HuH-7.5 (cell line): ENCODE measurements at places on chromosomes 7 and 10.

DNA sequence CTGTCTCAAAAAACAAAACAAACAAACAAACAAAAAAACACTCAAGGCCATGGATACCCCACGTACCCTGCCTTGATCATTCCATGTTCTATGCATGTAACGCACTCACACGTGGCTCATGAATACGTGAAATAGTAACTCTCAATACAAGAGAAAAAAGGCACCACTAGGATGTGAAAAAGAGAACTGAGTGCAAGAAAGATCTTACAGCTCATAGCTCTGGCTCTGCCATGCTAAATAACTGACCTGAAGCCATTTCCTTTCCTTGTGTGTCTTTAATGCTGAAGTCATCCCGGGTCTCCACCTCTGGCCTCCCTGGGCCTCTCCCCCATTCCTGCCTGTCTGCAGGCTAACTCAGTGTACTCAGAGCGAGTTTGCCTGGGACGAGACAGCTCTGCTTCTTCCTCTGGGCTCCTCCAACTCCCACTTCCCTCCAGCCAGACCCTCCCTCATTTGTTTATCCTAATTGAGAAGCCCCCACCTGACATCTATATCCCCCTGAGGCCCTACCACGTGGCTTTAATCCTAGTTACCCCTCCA, 117.3 kb downstream of the PRPF18 start:
- no peak for DNase-seq

DNA sequence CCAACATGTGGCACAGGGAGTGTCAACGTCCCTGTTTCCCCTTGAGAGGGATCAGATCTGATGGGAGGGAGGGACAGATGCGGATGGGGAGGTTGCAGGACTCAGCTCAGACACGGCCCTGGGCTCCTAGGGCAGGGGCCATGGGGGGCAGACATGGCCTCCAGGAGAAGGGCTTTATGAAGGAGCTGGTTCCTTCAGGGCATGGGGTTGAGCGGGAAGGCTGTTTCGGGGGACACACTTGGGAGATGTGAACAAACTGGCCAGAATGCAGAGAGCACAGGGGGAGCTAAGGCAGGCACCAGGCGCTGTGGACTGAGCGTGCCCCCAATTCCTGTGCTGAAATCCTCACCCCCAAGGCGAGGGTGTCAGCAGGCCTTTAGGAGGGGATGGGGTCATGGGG, 581.9 kb upstream of the FOXK1 start:
- DNase-seq, result no peak

GRCh38 chr10:64547168-64547567, 1026.0 kb downstream of the REEP3 start:
- no peak for DNase-seq

- DNase-seq, result no peak
Measured at GRCh38 chr10:58894929-58895328, 281.5 kb upstream of the PHYHIPL start.

DNA sequence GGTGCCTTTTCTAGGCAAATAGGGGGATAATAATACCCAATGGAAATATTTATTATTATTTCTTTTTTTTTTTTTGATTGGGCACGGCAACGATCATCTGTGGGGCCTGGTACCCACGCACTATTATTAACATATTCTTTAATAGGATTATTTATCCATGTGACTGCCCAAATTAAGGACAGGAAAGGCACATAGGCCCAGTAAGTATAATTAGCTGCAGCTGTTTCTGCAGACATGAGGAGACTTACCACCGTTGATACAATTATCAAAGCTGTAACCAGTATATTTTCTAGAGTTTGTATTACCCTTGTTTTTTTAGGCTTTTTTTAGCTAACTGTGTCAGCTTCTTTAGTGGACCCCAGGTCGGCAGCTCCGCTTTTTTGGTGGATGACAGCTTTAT, 25.2 kb upstream of the GUSB start:
- DNase-seq, result no peak

GRCh38 chr7:41167836-41168235, 535.1 kb downstream of the INHBA start:
- no peak for DNase-seq

GRCh38 chr7:34486371-34486770, 171.6 kb upstream of the NPSR1 start:
- DNase-seq, result no peak

DNA sequence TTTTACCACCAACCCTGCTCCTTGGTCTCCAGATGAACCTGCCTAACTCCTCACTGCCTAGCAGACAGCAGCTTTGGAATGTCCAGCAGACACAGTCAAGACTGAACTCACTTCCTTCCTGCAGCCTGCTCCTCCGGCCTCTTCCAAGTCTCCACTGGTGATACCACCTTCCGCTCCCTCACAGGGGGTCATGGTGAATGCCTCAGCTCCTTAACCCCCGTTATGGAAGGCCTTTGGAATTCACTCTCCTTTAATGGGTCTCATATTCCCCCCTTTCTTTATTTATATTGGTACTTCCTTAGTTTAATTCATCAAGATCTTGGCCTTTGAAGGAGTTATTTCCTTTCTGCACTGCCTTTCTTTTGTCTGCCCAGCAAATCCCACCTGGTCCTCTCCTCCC, 44.9 kb upstream of the ZNF32 start:
- no peak for DNase-seq

DNA sequence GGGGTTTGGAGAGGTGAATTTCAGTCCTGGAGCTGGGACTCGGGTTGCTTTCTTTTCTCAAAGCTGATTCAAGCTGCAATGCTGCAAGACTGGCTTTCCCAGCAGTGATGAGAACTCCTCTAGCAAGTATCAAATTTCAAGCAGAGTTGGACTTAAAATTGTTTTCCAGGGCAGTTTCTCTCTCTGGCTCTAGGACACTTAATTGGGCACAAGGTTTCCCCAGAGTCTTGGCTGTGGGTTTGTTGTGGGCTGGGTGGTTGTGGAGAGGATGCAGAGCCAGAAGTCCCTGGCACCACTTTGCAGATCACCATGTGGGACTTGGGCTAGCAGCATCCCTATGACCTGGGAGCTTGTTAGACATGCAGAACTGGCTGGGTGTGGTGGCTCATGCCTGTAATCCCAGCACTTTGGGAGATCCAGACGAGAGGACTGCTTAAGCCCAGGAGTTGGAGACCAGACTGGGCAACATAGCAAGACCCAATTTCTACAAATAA, 16.8 kb downstream of the AKR1B15 start:
- no peak for DNase-seq

DNA sequence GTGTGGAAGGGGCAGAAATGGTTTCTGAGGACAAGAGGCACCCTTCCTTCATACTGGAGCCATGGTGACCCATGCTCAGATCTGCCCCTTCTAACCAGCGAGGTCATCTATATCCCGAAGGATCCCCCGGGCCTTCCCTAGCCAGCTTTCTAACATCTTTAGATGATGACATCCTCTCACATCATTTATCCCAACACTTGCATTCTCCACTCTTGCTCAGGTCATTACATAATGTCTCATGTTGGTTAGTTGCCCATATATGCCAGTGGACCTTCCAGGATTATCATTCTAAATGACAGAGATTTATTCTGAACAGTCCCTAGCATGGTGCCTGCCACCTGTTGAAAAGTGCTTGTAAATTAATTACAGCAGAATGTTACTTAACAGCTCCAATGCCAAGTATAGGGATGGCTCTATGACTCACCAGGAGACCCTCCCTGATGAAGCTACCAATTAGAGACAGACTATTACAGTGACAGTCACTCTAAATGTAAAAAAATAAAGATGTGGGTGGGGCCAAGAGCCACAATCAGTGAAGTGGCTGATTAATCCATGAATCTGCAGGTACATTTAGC, 22.6 kb upstream of the ABLIM1 start:
- DNase-seq, result no peak

- DNase-seq, result no peak
Measured at GRCh38 chr10:95600158-95600557, 39.0 kb upstream of the SORBS1 start.

GRCh38 chr7:50703654-50704053, 79.0 kb downstream of the GRB10 start:
- no peak for DNase-seq

- DNase-seq, result no peak
Measured at GRCh38 chr7:121499624-121500023, 103.5 kb upstream of the FAM3C start.

DNA sequence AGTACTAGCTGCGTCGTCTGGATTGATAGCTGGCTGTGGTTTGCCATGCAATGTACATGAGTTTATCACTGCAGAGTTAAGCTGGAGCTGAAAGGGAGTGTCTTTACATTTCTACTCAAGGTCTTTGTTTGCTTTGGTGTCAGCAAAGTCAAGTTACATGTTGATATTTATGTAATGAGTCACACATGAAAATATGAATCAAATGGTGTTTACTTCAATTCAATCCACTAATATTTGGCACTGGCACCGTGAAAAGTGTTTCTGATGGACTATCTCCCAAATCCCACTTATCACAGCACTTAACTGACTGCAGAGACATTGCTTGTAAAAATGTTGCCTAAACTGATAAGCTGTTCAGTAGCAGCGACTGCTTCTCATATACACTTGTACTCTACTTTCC, 395.9 kb downstream of the TFEC start:
- DNase-seq, result no peak

GRCh38 chr7:76142861-76143260, 58.8 kb upstream of the SRRM3 start:
- no peak for DNase-seq

- DNase-seq, result no peak
Measured at GRCh38 chr10:95963202-95963990, 55.6 kb downstream of the CC2D2B start.

DNA sequence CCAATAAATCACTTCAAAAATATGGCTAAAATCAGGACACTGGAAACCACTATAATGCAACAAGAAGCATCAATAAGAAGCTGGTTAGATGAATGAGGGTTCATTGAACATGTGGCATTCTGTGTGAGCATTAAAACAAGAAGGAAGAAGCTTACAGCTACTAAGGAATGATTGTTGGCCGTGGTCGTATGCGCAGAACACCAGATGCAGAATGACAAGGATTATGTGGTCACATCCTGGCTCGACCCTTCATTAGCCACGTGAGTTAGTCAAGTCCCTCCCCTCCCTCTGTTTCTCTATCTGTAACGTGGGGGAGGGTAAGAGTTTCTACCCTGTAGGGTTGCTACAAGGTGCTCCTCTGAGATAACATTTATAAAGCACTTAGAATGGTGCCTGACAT, 174.3 kb downstream of the ADAM12 start:
- no peak for DNase-seq

- DNase-seq, result no peak
Measured at GRCh38 chr10:44352316-44353127, 32.4 kb downstream of the CXCL12 start.

GRCh38 chr7:108307595-108307994, 148.6 kb downstream of the NRCAM start:
- no peak for DNase-seq

DNA sequence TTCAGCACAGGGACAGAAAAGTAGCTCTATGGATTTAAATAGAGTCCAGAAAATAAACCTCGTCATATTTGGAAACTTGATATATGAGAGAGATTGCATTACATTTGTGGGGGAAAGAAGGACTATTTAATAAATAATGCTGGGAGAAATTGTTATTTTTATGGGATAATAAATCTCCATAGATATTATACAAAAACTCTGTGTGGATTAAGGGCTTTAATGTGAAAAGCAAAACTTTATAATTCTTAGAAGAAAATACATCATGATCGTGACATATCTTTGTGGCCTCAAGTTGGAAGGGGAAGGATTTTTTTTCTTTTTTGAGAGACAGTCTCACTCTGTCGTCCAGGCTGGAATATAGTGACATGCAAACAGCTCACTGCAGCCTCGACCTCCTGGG, 95.0 kb upstream of the LEP start:
- DNase-seq, result no peak

- no peak for DNase-seq
Measured at GRCh38 chr10:3226960-3227744, 54.6 kb upstream of the PITRM1 start.

DNA sequence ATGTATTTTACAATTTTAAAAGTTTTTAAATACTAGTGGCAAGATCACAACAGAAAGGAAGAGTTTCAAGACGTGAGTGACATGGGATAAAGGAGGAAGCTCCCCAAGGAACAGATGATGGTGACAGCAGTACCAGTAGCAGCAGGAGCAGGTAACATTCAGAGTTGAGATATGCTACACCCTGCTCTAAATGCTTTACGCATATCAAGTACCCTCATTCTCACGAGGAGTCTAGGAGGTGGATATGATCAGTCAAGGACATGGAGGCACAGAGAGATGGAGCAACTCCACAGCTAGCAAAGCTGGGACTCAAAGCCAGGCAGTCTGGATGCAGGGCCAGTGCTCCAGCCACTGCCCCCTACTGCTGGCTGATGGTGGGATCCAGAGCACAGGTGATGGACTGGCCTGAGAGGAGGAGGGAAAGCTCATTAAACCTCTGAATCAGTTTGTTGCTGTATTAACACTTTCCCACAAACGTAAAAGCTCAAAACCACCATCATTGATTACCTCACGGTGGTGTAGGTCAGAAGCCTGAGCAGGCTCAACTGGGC, 17.5 kb downstream of the RP9 start:
- DNase-seq, result no peak

DNA sequence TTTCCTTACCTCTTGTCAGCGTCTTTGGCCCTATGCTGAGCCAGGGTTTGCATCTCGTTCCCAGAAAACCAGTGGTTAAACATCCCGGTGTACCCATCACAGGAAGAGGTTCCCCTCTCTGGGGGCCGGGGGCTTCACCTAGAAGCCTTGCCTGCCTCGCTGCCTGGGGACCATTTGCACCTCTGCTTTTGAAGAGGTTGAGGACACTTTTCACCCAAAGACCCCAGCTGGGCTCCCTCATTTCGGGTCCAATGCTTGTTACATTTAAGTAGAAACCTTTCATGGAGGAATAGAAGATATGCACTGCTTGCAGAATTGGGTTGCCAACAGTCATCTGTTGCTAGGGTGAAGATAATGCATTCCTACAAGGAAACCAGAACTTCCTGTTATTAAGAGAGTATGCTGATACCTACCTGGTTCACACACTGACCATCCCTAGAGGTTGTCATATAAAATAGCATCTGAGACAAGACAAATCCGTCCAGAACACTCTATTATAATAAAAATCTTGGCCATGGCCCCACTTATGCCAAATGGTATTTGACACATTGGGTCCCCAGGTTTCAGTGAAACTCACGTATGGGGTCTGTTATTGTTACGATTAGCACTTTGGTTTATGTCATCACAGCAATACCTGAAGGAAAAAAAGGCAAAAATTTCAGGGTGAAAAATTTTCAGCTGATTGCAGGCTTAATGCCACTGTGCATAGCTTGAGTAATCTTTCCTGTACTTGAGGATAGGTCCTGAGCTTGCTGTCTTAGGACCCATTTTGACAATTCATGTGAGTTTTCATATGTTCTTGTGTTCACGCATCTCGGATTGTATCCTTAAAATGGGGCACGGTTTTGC, 917 bp downstream of the ZNF365 start:
- no peak for DNase-seq

DNA sequence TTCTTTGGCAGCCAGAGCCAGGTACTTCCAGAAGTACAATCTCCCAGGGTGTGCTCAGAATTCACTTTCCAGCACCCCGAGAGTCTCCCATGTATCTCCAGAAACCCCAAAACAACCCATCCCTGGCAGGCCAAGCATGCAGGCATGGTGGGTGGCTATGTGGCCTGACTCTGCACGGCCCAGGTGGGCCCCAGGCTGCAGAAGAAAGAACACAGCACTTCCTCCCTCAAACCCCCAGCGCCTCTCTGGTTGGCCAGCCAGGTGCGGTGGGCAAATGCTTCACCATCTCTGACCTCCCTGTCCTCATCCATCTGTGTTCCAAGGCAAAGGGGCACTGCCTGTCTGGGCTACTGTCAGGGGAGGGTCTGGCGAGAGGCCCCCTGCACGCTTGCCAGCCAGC, 100.3 kb downstream of the MKI67 start:
- no peak for DNase-seq
